ENCODE measurements at places on chromosomes 7 and 10.

DNA sequence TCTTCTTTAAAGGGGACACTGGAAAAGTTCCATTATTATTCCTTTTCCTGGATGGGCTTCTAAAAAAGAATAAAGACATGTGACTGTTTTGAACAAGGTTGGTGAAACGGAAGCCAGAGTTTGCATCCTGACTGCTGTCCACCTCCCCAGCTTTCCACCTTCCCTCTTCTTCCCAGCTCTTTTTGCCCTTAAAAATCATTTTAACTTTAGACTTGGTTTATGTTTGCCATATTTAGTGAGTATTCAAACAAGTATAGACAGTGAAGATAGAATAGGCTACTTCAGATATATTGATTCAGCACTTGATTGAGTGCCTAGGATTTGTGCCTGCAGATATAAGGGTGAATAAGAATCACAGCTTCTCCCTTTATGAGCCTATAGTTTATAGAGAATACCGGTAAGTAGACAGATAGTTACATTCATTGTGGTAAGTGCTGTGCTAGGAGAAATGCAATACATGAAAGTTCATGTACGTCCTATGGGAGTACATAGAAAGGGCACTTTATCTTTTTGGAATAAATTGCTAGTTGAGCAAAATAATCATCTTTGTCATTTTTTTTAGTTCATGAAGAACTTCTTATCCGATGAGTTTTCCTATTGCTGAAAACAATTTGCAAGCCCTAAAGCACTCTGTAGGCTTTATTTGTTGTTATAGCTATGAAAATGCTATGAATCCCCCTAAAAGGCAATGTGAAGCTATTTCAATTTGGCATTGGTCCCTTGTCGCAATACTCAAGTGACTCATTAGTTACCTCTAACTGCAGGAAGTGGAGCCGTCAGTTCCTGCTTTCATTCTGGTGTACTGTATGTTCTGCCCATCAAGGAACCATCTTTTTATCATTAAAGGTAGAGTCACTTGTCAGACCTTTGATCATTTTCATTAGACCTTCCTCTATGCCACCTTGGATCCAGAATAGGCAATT, 57.2 kb upstream of the STRIP2 start:
- no peak for DNase-seq

GRCh38 chr10:101693651-101693977, 1.4 kb downstream of the FBXW4 start:
- no peak for DNase-seq

- no peak for DNase-seq
Measured at GRCh38 chr7:30352169-30352568, 67.8 kb downstream of the ZNRF2 start.

DNA sequence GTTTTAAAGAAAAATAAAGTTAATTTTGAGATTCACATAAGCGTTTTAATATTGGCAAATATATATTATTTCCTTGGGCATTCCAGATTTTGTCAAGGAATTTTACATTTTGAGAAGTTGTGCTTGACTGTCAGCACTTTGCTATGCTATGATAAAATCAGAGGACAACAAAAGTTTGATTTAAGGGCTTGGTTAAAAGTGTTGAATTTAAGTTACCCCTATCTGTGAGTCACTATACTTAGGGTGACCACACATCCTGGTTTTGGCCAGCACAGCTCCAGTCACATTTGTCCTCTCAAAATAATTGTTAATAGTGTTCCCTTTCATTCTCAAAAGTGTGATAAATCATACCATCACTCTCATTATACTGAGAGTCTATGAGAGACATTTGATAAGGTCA, 34.2 kb upstream of the ANK3 start:
- DNase-seq: no peak

GRCh38 chr7:87852306-87852705, 23.9 kb downstream of the SLC25A40 start:
- no peak for DNase-seq

DNA sequence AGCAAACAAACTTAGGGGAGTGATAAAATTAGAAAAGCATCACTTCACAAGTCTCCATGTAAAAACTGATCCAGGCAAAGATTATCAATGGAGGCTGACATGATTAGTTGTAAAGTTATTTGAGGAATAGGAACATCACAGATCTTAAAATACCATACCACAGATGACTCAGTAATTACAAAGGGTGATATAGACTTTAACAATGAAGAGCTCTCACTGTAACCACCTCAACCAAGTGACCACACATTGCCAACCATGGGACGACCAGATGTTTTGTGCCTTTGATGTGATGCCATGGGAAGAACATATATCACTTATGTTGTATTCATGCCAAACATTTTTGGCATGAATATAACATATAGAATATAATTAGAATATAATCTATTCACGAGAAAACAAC, 11.7 kb downstream of the AASS start:
- DNase-seq: no peak

DNA sequence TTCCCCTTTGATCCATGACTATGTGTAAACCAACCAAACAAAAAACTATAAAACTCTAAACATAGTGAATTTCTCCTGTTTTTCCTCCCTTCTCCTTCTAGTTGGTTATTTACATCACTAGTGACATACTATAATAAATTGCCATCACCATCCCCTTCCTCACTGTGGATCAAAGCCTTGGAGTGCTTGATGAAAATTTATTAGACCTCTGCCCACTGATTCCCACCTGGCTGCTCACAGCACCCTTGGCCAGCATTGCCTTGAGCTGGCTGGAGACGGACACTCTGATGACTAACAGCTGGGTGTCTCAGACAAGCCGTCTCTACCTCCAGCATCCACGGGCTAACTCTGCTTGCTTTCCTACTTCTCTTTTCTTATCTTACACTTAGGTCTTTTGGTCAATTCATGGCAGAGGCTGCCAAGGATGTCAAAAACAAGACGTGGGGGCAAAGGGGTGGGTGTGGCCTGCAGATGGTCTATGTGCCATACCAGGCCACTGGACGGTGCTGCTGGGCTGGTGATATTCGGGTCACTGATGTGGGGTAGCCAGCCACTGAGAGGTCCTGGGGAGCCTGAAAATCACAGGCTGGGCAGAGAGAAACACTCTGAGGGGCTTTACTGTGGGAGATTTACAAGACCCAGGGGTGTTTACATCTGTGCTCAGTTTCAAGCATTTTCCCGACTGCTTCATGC, 207.8 kb downstream of the TAX1BP1 start:
- DNase-seq: no peak

DNA sequence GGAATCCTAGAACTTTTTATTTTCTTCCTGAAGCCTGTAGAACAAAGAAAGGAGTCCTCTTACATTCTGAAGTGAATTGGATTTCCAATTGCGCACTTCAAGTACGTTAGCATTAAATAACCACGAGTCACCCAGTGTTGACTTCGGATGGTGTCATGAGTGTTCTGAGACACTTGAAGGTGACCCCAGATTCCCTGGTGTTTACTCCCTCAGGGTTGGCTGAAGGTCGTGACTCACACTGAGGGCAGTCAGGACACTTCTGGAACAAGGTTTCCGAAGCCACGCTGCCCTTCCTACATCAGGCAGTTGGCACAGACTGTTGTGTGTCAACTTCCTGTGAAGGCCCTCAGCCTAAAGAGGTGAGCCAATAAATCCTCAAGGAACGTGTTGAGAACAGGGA, 186.6 kb upstream of the CELF2 start:
- DNase-seq: no peak

- no peak for DNase-seq
Measured at GRCh38 chr7:15015545-15016314, 113.2 kb upstream of the DGKB start.

DNA sequence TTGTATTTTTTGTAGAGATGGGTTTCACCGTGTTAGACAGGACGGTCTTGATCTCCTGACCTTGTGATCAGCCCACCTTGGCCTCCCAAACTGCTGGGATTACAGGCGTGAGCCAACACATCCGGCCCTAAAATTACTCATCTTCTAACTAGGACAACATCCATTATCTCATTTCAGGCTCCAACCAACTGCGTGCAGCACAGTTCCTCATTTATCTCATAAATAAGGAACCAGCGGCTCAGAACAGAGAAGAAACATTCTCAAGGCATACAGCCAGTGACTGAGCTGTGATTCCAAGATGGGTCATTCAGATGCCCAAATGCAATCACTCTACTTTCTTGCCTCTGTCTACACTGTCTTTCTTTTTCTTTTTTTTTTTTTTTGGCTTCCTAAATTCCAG, 356.1 kb downstream of the ELMO1 start:
- DNase-seq: no peak

DNA sequence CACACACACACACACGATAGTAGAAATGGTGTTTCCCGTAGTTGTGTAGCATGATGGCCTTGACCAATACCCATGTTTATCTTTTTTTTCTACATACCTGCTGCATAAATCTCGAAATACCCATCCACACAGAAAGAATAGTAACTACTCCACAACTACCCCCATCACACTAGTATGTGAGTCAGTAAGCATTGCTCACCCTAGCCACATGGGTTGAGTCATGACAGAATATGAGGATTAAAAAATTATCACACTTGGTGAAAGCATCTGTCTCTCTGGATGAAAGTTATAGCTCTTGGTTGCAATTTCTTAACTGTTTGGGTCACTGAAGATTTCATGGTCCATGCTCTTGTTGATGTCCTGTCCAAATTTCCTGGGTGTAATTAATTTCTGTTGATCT, 103.4 kb upstream of the MDFIC start:
- DNase-seq: no peak

DNA sequence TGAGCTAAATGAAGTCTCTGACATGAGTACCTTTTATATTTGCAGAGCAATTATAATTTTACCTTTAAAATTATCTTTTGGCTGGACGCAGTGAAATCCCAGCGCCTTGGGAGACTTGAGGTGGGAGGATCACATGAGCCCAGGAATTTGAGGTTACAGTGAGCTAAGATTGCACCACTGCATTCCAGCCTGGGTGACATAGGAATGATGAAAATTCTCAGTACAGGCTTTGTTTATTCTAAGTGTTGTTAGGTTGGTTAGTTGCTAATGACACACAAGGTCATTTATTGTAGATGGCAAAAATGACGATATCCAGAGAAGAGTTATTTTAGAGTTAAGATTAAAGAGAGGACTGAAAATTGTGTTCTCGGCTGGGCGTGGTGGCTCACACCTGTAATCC, 87.6 kb downstream of the XRCC2 start:
- no peak for DNase-seq

- DNase-seq: no peak
Measured at GRCh38 chr7:23687011-23687410, 7.0 kb downstream of the FAM221A start.

Measured in GOT3 (cell line).